Activated T-helper 1 cell treated with anti-CD3 and anti-CD28 coated beads, Interleukin-12 subunit alpha, Interleukin-12 subunit beta, Interleukin-2, Interleukin-4 antibody, amounts not matched to agents 30 ng/mL and 10 ng/mL and 1 ng/mL, durations not matched to agents 14 hours and 24 hours and 36 hours (primary cell): ENCODE measurements at places on chromosomes 3 and 15.

DNA sequence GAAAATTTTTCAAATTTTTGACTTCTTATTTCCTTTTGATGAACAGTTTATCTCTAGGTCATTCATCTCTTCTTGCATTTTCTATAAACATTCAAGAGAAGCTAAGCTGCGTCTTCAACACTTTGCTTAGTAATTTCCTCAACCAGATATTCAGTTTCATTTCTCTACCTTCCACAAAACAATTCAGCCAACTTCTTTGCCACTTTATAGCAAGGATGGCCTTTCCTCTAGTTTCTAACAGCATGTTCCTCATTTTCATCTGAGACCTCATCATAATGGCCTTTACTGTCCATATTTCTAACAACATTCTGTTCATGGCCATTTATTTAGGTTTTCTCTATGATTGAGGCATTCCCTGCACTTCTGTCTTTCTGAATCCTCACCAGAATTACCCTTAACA lies 90.0 kb downstream of the ARIH1 start:
- no peak for DNase-seq

DNA sequence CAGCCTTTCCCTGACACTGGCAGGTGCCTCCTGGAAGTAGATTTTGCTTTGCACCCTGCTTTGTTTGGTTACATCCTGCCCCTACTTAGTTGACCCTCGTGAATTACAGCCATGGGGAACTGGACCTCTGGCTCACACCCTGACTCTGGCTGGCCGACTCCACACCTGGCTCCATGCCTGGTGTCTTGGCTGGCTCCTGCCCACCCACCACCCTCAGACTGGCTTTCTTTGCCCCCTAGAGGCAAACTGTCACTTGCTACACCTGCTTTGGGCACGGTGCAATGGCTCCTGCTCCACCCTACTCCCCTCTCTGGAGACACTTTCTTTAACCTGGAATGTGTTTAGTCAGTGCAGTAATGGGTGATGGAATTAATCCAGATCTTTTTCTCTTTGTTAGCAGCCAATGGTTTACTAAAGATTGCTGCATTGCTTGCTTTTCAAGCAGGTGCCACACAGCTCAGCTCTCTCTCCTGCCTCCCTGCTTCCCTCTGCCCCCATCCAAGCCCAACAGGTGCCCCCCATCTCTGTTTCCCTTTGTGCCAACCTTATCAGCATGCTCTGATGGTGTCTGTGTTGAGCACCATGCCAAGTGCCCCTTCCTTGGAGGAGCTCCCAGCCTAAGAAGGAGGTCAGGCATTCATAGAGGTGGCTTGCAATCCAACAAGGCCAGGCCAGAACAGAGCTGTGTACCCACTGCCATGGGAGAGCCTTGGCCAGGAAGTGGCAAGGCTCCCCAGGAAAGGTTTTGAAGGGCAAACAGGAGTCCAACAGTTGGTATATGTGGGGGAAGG lies 38.4 kb downstream of the RASGRF1 start:
- DNase-seq = no peak

DNA sequence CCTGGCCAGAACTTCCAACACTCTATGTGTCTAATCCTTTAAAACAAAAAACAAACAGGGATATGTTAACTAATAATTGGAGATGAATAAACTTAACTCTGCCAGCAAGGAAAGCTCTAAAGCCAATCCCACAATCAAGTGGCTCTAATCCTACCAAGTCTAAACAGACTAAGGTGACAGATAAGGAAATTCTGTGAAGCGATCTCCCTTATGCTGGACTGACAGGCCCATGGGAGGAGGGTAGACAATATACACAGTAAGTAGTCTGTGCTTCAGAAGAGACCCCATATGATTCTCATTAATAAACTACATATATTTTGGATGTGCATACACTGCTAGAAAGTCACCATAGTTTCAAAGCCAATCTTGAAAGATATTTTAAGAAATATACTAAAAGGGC lies 10.1 kb downstream of the VPS13C start:
- no peak for DNase-seq

DNA sequence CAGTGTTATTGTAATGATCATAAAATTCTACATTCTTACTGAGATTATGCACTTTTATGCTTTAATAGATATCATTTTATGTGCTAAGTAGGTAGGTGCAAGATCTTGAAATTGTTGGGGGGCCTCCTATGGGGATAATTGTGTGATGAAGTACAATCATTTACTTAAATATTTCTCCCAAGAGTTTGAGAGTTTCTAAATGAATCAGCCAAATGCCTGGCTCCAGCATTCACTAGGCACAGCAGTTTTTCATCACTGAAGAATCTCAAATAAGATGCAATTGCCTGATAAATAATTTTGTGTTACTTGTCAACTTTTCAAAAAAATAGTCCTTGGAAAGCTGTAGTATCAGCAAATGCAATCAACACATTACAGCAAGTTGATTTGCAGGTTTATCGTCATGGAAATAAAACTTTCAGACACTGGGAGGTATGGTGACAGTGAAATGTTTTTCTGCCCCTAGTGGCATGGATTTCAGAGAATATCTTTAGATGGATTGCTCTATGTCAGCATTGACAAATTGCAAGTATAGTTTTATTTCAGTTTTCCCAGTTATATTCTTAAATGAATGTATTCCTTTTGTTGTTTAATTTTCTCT lies 167.1 kb downstream of the NEK11 start:
- no peak for DNase-seq

GRCh38 chr3:183698318-183698751 lies 738 bp downstream of the YEATS2 start:
- DNase-seq = peak; percentile 14

- DNase-seq = no peak
Observed at GRCh38 chr3:167852216-167852615, 116.7 kb downstream of the SERPINI1 start.

DNA sequence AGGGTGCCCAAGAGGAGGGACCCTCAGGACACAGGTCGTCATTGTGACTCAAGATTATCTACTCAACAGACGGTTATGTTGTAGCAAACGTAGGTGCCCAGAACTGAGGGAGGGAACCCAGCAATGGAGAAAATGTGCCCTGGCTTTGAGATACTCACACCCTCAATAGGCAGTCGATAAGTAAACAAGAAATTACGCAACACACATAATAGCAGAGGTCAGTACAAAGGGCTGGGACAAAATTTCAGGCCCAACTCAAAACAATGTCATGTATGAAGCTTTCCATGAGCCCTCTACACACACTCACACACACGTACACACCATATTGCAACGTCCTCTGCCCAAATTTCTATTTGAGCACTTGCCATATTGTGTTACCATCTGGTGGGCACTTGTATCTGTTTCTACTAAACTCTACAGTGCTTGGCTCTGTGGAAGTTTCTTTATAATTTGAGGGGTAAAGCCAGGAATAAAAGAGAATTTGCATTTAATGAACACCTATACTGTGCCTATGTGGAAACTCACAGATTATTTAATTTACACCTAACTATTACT lies 114.6 kb upstream of the TRIM42 start:
- no peak for DNase-seq

DNA sequence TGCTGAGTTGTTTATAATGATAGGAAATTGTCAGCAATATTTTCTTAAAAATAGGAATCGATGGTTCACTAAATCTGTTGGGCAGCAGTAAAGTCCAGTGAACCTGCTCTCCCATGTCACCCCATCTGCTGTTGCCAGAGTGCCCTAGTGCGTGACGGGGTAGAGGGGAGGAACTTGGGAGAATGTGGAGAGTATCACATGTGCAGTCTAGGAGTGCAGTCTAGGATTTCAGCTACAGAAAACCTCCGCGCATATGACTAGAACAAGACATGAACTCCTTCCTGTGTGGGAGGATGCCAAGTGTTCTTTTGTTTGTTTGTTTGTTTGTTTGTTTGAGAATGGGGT lies 74.6 kb upstream of the ACAD9 start:
- DNase-seq = no peak

GRCh38 chr3:190747571-190747970 lies 114.9 kb downstream of the GMNC start:
- DNase-seq = no peak

- no peak for DNase-seq
Observed at GRCh38 chr15:98216166-98216565, 255.7 kb downstream of the ARRDC4 start.

- DNase-seq = no peak
Observed at GRCh38 chr3:184459355-184459754, 79.5 kb downstream of the CHRD start.

- no peak for DNase-seq
Observed at GRCh38 chr15:84661001-84661400, 3.0 kb upstream of the NMB start.

- DNase-seq = no peak
Observed at GRCh38 chr3:193899001-193899400, 236.9 kb upstream of the HES1 start.

DNA sequence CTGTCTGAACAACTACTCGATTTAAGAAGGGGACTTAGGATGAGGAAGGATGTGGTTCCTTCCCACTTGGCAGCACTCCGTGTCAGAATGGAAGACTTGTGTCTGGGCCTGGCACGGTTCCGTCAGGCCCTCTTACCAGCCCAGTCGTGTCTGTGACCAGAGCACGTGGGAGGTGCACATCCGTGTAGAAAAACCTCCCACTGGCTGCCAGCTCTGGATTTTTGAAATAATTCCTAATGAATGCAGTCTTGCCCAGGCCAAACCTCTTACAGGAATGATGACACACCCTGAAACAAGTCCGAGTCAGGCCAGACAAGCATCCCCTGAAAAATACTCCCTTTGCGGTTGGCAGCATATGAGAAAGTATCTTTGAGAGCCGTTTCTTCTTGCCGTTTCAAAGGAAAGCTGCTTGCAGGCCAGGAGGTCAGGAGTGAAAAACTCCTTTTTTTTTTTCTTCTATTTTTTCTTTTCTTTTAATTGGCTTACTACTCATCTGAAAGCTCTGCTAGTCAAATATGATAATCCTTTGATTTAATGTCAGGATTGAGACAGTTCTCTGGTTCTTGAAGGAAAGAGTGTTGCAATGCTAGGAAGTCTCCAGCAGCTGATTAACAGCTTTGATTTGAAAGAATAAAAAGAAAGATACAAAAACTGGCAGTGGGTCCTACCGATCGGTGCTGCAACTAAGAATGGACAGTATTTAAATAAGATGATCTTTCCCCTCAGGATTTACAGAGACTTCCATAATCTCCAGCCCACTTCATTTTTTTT lies 19.8 kb downstream of the IL1RAP start:
- DNase-seq = no peak

- no peak for DNase-seq
Observed at GRCh38 chr3:85837402-85837801, 878.6 kb downstream of the CADM2 start.

GRCh38 chr15:43792761-43793476 lies 799 bp downstream of the SERF2 start:
- DNase-seq = peak; percentile 23

DNA sequence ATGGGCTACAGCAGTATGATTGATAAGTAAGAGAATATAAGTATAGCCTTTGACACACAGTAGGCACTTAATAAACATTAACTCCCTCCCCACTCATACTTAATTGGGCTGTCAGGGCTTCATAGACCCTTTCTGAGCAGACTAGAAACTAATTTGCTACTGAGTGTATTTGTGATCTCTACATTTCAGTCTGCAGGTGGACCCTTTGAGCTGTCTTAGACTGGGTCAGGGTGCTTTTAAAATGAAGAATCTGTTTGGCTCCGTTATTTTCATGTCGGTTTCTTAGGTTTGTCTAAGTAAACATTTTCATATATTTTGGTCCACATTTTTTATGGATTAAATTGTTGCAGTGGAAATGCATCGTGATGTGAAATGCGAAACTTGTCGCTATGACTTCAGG lies 50.3 kb upstream of the SELENOK start:
- no peak for DNase-seq

GRCh38 chr15:40451527-40452158 lies 10.9 kb downstream of the BAHD1 start:
- no peak for DNase-seq

- DNase-seq = no peak
Observed at GRCh38 chr15:42371096-42371495, 11.8 kb downstream of the CAPN3 start.

DNA sequence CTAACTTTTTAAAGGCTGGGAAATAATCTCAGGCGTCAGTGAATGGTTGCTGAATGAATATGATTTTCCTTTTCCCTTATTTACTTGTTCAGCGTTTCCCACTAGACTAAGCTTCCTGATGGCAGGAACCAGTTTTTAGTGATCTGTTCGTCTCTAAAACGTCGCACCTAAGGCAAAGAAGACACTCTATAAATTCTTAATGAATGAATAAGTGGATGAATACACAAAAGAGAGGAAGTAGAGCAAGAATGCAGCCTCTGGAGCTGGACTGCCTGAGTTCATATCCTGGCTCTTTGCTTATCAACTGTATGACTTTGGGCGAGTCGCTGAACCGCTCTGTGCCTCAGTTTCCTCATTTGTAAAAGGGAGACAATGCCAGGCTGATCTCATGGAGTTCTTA lies 38.7 kb downstream of the WNT7A start:
- DNase-seq = no peak

DNA sequence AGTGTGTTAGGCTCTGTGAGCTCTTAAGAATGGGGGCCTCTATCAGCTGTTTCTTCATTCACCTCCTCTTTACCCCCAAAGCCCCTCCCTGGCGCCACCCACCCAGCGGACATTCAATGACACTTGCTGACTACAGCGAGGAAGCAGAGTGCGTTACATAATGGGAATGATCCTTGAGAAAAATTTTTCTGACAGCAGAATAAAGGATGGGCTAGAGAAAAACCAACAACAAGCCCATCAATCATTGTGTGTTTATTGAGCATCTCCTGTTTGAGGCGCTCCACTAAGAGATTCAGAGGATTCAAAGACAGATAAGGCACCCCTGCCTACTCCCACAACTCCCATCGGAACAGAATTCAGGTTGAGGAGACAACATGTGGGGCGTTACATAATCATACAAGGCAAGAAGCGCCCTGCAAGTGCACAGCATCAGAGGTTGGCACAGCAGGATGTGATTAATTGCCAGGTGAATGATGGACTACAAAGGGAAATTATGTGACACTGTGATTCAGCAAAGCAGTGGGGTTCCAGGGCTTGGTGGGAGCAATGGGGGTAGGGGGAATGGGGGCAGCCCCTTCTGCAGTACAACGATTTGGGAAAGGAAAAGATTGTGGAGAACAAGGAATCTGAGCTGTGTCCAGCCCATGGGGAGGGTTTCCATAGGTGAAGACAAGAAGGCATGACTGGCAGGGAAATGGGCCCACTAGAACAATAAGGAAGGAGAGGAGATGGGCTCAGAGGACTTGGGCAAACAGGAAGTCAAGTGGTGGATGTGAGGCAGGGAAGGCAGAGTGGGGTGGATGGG lies 141.3 kb upstream of the ATP2B2 start:
- DNase-seq = no peak

GRCh38 chr15:67831363-67831762 lies 6.1 kb downstream of the SKOR1 start:
- no peak for DNase-seq

- no peak for DNase-seq
Observed at GRCh38 chr3:133361435-133361834, 38.4 kb upstream of the BFSP2 start.

- no peak for DNase-seq
Observed at GRCh38 chr3:183540501-183541234, 14.8 kb downstream of the KLHL6 start.

- DNase-seq = no peak
Observed at GRCh38 chr3:41148478-41148877, 50.8 kb upstream of the CTNNB1 start.

- no peak for DNase-seq
Observed at GRCh38 chr15:47971637-47972036, 149.2 kb upstream of the SLC24A5 start.

- DNase-seq = no peak
Observed at GRCh38 chr3:178841011-178841410, 230.6 kb downstream of the ZMAT3 start.
